ENCODE measurements at places on chromosomes 3 and 15.

- DNase-seq: no peak
Measured at GRCh38 chr3:57331078-57331610, 38.7 kb upstream of the ASB14 start.

DNA sequence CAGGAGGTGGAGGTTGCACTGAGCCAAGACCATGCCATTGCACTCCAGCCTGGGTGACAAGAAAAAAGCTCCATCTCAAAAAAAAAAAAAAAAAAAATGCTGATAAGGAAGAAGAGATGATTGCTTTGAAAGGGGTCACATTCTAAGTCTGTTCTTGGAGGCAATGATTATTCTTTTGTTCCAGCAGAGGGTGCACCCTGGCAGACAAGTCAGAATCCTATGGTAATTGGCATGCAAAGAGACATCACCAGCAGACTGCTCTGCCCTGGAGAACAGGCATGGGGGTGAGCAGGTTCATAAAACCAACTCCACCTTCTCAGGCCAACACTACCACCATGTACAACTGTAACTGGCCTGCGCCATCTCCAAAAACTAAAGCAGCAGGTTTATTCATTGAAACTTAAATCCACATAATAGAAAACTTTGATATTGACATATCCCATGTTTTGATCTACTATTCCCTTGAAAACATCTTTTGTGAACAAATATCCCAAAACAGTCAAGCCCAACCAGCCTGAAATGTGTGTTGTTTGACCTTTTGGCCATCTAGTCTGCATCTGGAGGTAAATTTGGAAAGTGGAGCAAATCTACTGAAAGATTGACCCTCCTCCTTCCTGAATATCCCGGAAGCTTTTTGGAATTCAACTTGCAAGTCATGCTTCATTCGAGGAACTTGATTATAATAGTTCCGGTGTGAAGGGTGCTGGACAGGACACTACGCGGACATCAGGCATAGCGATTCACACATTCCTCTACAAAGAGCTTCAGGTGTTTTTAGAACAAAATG lies 100.3 kb downstream of the MECOM start:
- no peak for DNase-seq

GRCh38 chr15:56272454-56272853 lies 28.8 kb upstream of the RFX7 start:
- DNase-seq: no peak

GRCh38 chr3:124876401-124876878 lies 10.7 kb downstream of the ITGB5 start:
- no peak for DNase-seq

- DNase-seq: no peak
Measured at GRCh38 chr3:115651087-115651486, 27.8 kb downstream of the GAP43 start.

DNA sequence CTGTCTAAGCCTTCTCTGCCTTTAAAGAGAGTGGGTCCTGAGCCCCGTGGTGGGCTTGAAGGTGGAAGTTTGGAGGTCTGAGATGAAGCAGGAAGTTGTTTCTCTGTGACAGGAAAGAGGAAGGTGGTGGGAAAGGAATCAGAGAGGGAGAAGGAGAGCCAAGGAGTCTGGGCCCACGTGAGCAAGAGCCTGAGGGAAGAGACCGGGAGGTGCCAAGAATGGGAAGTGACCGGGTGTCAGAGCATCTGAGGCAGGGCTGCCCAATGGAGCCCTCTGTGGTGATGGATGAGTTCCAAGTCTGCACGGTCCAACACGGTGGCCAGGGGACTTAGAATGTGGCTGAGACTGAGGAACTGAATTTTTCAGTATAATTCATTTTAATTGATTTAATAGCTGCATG lies 24.6 kb downstream of the ALDH1L1 start:
- no peak for DNase-seq

GRCh38 chr3:2838546-2839157 lies 271.5 kb downstream of the IL5RA start:
- DNase-seq: no peak

GRCh38 chr3:21894459-21895340 lies 143.7 kb upstream of the ZNF385D start:
- DNase-seq: no peak

DNA sequence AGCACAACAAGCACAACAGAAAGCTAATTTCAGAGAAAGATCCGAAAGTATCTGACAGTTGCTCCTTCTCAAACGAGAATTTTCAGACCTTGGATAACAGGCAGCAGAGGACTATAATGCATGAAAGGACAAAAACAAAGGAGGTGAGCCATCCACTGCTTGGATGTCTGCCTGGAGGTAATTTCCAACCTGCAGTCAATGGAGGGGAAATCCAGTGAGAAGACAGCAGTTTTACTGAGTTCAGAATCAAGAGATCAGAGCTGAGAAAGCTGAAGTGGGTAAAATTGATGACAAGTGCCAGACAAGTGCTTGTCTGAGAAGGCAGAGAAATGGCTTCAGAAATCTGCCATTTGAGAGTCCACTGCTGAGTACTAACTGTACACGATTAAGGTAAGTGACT lies 22.1 kb downstream of the UBE3A start:
- DNase-seq: peak; percentile 53

DNA sequence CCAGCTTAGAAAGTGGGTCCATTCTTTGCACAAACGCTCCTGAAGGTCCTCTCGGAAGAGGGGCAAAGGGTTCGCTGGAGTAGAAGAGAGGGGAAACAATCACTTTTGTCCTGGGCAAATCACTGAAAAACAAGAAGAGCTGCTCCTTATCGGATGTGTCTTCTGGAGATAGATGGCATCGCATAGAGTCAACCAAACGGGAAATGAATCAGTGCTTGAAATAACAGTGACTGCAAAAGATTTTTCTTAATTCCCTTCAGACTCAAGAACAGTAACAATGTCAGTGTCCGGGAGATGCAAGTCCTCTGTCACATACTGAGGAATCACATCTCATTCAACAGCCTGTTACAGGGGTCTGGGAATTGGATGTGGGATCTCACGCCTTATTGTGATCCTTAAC lies 78.8 kb upstream of the PCSK6 start:
- DNase-seq: no peak

DNA sequence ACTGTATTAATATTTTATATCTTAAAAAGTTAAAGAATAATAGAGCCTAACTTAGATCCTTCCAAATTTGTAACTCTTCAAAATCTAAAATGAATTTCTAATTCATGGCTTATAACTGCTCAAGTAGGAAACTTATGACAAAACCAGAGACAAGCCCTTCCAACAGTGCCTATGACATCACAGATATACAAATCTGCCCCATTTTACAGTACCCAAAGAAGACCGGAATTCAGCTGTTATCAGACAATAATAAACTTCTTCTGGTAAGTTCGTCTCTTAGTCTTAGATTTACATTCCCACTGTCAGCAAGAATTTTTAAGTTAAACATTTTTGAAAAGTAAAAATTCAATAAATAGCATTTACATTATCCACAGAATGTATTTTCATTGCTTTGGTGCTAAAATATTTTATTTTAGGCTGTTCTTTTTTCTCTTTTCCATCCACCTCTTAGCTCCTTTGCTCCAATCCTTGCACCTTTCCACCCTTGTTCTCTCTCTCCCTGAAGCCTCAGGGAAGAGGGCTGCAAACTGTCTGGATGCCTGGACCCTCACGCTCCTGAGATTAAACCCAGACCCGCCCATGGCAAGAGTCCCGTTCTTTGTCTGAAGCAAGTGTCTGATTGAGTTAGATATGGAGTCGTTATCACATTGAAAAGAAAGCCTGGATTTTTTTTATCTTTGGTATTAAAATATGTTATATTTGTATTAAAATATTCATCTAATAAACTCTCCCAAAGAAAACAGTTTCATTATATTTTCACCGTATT lies 312.7 kb downstream of the ZBTB20 start:
- no peak for DNase-seq

- DNase-seq: no peak
Measured at GRCh38 chr3:61117045-61117898, 134.0 kb downstream of the FHIT start.

GRCh38 chr3:132522353-132522752 lies 74.7 kb upstream of the ACKR4 start:
- DNase-seq: no peak

- DNase-seq: no peak
Measured at GRCh38 chr3:12566976-12567375, 10.1 kb downstream of the MKRN2 start.

- DNase-seq: no peak
Measured at GRCh38 chr3:63135367-63135766, 142.7 kb upstream of the SYNPR start.

- DNase-seq: peak; percentile 44
Measured at GRCh38 chr15:65796610-65797078, 4.6 kb upstream of the DENND4A start.

DNA sequence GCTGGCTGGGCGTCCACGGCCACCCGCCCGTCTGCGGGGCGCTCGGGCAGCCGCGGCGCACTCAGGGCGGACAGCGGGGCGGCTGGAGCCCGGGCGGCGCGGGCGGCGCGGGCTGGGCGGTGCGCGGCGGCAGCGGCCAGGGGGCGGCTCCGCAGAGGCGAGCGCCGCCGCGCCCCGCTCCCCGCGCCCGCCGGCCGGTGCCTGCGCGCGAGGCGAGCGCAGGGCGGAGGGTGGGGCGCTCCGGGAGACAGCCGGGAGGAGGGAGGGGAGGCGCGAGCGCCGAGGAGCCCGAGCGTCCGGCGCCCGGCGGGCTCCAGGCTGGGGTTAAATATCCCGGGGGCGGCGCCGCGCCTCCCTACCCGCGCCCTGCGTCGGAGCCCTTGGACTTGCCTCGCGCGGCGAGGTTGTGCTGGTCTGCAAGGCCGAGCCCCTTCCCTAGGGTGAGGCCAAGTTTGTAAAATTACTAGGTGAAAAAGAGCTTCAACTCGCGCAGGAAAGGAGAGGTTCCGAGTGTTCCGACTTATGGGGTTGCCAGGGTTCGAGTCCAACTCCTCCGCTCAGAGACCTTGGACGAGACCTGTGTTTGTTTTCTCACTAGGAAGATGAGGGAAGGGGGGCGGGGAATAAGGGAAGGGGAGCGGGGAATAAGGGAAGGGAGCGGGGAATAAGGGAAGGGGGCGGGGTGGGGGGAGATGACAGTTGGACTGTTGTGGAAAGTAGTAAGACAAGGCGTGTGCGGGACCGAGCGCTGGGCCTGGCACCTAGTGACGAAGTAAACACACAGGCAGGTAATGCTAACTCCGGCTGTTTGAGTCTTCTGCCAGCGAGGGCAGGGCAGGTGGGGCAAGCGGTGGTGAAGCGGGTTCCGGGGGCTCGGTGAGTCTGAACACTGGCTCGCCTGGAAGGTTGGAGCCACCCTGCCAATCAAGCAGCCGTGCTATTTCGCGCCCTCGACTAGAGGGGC lies at the start of gene TNFAIP8L3:
Gene TNFAIP8L3, minus strand, starts transcription at position 301 of the 964 bp plus-strand sequence. CDS start 311 bp downstream, outside the sequence.
- DNase-seq: no peak

GRCh38 chr15:70518201-70519003 lies 245.0 kb downstream of the UACA start:
- no peak for DNase-seq

DNA sequence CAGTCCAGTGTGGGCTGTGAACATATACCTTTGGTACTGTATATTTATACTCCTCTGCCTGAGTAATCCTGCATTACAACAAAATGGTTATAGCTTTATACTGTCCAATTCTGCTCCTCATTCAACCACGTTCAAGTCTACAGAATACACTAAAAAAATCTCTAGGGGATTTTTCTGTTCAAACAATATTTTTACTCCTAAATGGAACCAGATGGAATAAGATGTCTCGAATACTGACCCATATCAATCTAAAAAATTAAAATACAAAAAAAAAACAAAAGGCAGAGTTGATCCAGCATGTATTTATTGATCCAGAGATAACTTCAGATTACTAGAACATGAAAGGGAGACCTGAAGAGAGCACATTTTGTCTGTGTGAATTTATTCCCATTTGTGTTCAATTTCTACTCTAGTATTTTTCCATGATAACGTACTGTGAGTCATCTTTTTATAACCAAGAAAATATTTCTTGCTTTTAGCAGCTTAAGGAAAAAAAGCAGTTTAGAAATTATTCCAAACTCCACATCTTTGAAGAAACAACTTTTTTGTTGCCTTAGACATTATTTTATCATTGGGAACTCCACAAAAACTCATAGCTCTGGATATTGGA lies 910.7 kb downstream of the TBL1XR1 start:
- DNase-seq: no peak

GRCh38 chr3:4043867-4044575 lies 244.8 kb downstream of the LRRN1 start:
- peak; percentile 5 for DNase-seq

GRCh38 chr15:95325763-95326404 lies 1004.6 kb upstream of the NR2F2 start:
- DNase-seq: no peak

DNA sequence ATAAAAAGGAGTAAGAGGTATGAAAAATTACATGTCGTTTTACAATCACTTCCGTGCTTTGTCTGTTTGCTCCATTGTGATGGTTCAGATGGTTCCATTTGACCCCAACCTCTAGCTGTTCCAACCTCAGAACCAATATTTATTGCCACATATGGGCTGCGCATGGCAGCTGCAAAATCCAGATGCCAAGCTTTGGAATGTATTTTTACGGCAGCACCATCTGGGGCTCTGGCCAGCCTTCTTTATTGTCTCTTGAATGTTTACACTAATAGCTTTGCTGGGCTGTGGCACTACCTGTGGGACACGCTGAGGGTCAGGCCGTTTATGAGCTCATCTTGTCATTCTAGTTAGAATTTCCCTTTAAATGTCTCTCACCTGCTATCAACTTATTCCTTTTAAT lies 219.8 kb downstream of the ROBO2 start:
- DNase-seq: no peak

DNA sequence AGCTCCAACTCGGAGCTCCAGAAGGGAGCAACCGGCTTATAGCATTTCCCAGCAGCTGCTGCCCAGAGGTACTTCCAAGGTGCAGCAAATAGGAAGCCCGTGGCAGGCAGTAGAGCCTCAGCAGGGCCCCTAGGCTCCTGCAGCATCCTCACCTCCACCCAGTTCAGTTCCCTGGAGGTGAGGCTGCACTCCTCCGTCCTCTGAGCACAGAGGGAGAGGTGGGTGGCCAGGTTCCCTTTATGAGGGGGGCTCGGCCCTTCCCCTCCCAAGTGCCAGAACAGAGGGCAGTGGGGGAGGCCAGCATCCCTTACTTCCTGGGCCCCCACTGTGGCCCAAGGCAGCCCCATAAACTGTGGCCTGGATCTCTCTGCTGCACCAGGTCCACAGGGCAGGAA lies 150.2 kb downstream of the ATP10A start:
- DNase-seq: no peak

GRCh38 chr15:67110361-67110781 lies 45.0 kb downstream of the SMAD3 start:
- peak; percentile 79 for DNase-seq

DNA sequence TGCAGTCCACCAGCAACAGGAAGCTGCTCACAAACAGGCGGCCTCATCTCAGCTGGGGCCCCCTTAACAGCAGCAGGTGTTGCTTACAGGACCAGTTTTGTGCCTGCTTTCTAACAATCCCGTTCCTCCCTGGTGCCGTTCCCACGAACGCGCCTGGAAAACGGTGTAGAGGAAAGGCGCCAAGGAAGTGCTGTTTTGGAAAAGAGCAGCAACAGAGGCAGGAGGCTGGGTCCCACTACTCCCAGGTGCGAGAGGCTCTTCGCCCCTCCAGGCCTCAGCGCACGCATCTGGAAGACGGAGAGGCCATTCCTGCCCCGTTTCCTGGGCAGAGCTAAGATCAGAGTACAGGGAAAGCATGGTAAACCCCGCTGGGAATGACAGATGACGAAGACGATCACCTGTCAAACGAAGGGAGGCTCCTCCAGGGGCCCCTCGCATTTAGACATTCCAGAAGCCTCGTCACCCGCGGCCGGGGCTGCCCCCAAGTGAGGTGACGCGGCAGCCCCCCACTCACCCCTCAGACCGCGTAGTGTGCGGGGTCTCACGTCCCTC lies 603 bp downstream of the SCAPER start:
- no peak for DNase-seq
